ENCODE measurements at places on chromosomes 5 and 9. TPM values are rescaled to one million over a fixed set of nuclear protein-coding genes. Genes with fewer than 3 reads are reported as not detected.

GRCh38 chr5:74209571-74209970 is 431.0 kb downstream of the ENC1 start:
- DNase-seq: no peak

DNA sequence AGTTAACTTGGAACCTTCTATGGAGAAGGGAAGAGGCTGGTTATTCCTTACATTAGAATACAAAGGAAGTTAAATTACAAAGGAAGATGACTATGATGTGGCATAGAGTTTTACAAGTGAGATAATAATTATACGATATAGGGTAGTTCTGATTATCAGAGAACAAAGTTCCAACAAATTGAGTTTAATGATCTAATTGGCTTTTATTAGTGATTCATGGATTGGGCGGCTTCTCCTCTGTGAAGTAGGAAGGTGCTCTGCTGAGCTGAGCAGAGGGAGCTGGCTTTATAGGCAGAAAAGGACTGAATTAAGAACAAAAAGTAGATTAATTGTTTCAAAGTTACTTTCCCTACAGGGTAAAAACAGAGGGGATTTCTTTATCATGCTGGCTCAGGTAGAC is 49.7 kb downstream of the PARP8 start:
- DNase-seq: no peak

DNA sequence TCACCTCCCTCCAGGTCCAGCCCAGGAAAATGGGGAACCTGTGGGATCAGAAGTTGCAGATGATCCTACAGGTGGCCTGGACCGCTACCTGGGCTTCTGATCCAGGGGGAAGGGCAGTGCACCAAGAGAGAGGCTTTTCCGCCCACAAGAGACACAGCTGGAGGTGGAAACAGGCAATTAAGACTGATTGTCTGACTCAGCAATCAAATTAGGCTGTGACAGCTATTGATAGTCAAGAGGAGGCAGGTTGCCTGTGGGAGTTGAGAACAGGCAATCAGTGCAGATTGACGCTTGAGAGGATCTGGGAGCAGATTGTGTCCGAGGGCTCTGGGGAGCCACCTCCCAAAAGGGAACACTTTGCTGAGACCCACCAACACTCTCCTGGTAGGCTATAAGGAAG is 71.1 kb upstream of the SLC44A1 start:
- no peak for DNase-seq

DNA sequence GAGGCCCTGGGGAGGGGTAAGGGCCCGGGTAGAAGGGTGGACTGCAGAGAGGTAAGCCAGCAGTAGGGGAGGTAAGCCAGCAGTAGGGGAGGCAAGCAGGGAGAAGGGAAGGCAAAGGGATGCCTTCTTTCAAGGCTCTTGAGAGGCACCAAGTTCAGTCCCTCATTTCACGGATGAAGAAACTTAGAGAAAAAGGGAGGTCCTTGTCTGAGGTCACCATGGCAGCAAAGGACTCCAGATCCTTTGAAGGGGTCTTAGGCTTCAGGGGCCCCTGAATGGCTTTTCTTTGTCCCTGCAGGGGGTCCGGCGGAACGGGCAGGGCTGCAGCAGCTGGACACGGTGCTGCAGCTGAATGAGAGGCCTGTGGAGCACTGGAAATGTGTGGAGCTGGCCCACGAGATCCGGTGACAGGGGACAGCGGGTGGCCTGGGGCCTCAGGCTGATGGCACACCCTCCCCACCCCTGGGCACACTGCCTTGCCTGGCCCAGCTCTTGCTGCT is 42.6 kb downstream of the RGS3 start:
- DNase-seq: no peak

GRCh38 chr9:88106492-88106891 is 31.8 kb downstream of the SPATA31C2 start:
- no peak for DNase-seq

- DNase-seq: no peak
Observed at GRCh38 chr9:97889941-97890887, 32.1 kb downstream of the TRMO start.

GRCh38 chr5:121432-121831 is 29.5 kb downstream of the PLEKHG4B start:
- DNase-seq: no peak

GRCh38 chr9:138020120-138020794 is 142.7 kb downstream of the CACNA1B start:
- DNase-seq: no peak

DNA sequence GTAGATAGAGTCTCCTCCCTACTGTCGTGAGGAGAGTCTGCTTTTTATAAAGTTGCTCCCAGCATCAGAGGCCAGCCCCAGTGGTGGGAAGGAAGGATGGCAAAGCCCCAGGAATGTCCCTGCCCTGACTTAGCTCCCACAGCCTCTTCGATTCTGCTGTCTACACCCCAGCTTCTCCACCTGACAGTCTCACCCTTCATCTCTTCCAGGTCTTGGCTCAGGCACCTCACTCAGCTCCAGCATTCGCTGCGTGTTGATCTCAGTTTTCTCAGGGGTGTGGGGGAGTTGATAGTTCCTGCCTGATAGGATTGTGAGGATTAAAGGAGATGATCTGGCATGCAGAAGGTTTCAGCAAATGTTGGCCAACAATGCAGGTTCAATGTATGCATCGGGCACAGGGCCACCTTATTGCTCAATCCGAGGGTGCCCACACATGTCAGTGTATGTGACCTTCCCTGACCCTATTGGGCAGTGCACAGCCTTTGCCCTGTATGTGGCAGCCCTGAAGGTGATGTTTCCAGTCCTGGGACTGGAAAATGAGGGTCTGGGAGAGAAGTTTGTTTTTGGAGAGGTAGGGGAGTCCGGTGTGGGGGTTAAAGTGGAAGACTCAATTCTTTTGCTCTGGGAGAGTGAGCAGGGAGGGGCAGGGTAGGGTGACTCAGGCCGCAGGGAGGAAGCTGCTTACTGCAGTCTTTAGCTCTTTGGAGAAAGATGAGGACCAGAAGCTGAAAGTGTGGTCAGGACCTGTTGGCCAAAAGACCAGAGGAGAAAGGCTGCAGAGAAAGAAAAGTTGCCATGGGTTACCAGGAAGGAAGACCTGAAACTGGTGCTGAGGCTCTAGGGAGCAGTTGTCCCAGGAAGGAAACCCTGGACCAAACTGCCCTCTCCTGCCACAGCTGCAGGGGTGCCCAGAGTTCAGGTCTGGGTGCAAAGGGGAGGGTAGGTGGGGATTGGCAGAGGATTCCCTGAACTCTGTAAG is 153.2 kb downstream of the MACROH2A1 start:
- no peak for DNase-seq

- no peak for DNase-seq
Observed at GRCh38 chr9:81915801-81916505, 12.3 kb upstream of the SPATA31D4 start.

- no peak for DNase-seq
Observed at GRCh38 chr5:151096001-151096373, 15.2 kb upstream of the TNIP1 start.

MSMP gene
- 1.4 TPM for polyA plus RNA-seq

FGF1 gene
- 1.5 TPM for polyA plus RNA-seq

CCDC192 gene
- polyA plus RNA-seq: 0.66 TPM

BTNL3 gene
- polyA plus RNA-seq: not detected

SOX30 gene
- 0.24 TPM for polyA plus RNA-seq

C5orf63 gene
- polyA plus RNA-seq: 17.8 TPM

OTP gene
- not detected for polyA plus RNA-seq

TRPM6 gene
- polyA plus RNA-seq: 0.89 TPM

AGXT2 gene
- polyA plus RNA-seq: not detected
